ENCODE measurements at places on chromosomes 5 and 9.
A peak's percentile ranks its signal among the peaks of the same experiment; 100 is the strongest.

DNA sequence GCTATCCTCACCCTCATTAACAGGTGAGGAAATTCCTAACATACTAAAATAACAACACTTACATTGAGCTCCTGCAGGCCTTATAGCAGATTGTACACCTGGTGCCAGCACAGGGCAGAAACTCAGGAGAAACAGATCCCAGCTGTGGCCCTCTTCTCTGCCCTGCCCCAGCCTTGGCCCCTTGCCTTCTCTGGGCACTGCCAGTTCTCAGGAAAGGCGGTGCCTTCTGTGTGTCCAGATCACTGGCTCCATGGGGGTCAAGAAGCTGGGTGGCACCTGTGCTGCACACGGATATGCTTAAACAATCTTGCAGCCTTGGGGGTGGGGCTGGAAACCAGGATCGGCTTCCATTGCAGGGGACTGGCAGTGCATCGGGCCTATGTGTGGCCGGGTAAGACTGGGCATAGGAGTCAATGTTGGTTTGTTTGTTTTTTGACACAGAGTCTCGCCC lies 19.3 kb downstream of the KYAT1 start:
- no peak for DNase-seq

DNA sequence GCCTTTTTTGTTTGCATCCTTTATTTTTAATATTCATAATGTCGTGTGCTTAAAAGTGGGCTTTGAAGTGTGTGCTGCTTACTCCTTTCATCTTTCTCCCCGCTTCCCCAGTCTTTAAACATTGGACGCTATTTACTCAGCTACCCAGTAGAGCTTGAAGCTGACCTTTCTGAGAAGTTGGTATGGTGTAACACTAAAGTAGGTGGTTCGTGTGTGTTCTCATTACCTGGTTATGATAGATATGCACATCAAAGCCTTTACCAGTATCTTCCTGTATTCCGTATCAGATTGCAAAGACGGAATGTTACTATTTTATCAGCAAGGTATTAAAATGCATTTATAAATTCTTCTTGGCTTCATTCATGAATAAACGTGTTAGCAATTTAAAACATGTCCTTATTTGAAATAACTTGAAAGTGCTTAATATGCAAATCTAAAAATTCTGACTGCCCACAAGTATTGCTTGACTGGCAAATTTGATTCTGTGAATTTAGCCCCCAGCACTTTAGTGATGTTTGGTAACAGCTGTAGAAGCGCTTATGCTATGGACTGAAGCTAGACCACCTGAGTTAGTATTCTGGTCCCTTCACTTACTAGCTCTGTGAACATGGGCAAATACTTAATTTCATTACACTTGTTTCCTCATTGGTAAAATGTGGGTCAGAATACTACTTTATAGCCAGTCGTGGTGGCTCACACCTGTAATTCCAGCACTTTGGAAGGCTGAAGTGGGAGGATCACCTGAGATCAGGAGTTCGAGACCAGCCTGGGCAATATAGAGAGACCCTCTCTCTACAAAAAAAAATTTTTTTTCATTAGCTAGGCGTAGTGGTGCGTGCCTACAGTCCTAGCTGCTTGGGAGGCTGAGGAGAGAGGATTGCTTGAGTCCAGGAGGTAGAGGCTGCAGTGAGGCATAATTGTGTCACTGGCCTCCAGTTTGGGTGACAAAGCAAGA lies 1.7 kb downstream of the RRAGA start:
- no peak for DNase-seq

GRCh38 chr5:173472164-173472563 lies 143.9 kb upstream of the STC2 start:
- no peak for DNase-seq

GRCh38 chr9:26694381-26695297 lies 198.0 kb downstream of the CAAP1 start:
- DNase-seq = no peak

GRCh38 chr9:89748831-89749499 lies 144.2 kb downstream of the GADD45G start:
- DNase-seq = peak; percentile 3

All from NCI-H524 treated with DMSO at 0.1 percent for 48 hours (cell line).